ENCODE measurements at places on chromosomes 7 and 10.

DNA sequence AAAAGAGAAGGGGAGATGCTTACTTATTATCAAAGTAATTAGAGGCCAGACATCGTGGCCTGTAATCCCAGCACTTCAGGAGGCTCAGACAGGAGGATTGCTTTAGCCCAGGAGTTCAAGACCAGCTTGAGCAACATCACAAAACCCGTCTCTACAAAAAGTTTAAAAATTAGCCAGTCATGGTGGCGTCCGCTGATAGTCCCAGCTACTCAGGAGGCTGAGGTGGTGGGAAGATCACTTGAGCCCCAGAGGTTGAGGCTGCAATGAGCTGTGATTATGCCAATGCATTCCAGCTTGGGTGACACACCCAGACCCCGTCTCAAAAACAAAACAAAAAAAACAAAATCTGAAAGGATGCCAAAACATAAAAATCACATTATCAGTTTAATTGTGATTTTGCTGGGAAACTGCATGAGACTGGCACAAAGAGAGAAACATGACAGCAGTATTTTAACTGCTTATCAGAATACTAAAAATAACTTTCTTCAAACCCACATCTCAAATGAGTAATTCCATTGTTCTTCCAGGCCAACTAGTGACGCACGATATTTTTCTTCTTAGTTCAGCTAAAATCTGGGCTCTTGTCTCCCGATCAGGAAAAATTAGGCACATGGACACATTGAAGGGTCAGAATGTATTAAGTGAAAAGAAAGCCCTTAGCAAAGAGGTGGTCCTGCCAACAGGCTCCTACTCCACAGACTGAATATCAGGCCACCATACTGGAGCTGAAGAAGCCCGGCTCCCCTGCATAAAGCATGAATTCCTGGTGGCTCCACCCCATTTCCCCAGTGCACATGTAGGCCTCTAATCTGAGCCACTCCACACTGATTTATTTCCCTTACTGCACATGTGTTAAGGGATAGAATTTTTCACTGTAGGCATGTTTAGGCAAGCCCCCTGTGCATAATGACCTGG, 9.6 kb upstream of the CCM2 start:
- DNase-seq = no peak

DNA sequence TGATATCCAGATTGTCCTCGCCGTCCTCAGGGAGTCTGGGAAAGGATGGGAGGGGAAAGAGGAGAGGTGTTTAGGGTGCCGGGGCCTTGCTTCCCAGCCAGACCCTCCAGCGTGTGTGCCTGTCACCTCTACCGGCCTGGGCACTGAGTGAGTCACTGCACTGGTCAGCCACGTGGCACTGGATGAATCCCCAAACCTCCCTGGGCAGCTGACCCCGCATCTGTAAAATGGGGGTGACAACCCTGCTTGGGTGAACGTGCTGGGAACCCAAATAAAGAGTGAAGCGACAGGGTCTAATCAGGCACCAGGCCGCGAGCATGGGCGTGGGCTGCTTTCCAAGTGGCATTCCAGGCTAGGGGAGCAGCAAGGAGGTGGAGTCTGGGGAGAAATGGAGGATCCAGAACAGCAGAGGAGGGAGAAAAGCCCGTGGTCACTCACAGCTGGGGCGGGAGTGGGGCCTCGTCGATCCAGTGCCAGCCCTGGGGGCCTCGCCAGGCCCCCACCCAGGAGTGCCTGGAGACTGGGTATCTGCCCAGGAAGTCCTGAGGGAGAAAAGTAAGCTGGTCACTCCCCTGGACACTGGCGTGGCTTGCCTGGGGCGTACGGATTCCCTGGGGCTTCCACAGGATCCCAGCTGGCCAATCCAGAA, 29.7 kb downstream of the KLRG2 start:
- DNase-seq = no peak

DNA sequence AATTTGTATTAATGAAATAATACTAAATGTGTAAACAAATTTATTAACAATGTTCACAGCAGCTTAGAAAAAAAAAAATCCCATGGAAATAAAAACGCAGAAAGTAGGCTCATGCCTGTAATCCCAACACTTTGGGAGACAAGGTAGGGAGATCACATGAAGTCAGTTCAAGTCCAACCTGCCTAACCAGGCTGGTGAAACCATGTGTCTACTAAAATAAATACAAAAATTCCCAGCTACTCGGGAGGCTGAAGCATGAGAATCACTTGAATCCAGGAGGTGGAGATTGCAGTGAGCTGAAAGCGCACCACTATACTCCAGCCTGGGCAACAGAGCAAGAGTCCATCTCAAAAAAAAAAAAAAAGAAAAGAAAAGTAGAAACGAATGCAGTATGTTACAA, 36.2 kb downstream of the LARP4B start:
- DNase-seq = no peak

DNA sequence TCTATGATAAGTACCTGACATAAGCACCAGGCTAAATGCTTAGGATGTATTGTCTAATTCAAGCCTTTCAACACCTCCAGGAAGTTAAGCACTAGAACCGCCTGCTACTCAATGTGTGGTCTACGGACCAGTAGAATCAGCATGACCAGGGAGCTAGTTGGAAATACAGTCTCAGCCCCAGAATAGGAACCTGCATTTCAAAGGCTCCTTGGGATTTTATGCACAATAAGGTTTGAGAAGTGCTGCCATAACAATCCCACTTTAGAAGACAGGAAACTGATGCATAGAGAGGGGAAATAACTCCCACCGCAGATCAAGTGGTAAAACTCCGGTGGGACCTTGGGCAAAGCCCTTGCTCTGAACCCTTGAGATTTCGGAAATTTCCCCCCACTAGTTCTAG, 8.8 kb upstream of the DUSP5 start:
- no peak for DNase-seq

- peak; percentile 66 for DNase-seq
Observed at GRCh38 chr10:34835908-34836508, 20.9 kb upstream of the PARD3 start.

GRCh38 chr7:129343099-129343700, 91.0 kb upstream of the STRIP2 start:
- DNase-seq = peak; percentile 24

GRCh38 chr7:107816011-107816566, 13.1 kb upstream of the SLC26A3 start:
- no peak for DNase-seq

- DNase-seq = no peak
Observed at GRCh38 chr7:141652691-141653090, 49.3 kb downstream of the DENND11 start.

DNA sequence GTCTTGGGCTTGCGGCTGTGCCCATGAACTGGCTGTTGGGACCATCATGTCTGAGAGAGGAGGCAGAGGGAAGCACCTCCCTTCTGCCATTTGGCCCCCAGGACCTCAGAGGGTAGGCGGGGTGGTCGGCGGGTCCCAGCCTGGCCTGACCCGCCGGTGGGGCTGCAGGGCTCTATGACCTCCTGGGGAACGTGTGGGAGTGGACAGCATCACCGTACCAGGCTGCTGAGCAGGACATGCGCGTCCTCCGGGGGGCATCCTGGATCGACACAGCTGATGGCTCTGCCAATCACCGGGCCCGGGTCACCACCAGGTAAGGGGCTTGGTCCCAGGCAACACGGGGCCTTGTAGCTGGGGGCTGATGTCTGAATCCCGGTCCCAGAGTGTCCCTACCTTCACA, 14.1 kb downstream of the SUMF2 start:
- no peak for DNase-seq

DNA sequence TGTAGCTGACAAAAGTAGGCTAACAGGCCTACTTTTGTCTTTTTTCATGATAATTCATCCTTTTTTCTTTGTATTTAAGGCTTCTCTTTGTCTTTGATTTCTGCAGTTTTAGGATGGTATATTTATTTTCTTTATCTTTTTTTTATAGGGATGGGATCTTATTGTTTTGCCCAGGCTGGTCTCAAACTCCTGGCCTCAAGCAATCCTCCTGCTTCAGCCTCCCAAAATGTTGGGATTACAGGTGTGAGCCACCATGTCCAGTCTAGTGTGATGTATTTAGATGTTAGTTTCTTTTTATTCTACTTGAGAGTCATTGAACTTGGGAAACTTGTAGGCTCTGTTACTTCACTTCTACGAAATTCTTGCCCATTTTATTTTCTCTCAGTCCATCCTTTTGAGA, 35.4 kb downstream of the TRIM24 start:
- no peak for DNase-seq
